Activated effector memory CD4-positive, alpha-beta T cell treated with Interleukin-2 at 50 U/mL for 16 hours (primary cell): ENCODE measurements at places on chromosomes 3 and 15.
A peak's percentile ranks its signal among the peaks of the same experiment; 100 is the strongest.

DNA sequence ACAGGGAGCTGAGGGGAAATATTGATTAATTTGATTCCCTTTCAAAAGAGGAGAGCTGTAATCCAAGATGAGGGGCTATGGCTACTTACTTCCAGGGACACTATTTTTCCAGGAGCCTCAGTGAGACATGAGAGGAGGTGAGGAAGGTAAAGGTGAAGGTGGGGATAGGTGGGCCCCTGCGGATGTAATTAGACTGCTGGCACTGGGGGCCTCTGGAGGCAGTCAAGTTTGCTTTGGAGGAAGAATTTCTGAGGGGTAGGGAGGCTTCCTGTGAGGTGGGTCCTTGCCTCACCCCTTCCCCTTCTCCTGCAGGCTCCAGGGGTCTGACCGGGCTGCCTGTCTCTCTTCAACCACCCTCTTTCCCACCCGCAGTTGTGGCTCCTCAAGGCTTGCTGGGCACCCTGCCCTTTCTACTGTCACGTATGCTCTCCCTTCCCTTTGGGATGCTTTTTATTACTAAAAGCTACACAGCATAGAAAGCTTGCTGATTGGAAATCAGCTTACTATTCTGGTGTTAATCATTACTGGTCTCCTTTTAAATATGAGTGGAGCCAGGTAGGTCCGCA lies 22.5 kb downstream of the GASK1A start:
- DNase-seq = no peak

DNA sequence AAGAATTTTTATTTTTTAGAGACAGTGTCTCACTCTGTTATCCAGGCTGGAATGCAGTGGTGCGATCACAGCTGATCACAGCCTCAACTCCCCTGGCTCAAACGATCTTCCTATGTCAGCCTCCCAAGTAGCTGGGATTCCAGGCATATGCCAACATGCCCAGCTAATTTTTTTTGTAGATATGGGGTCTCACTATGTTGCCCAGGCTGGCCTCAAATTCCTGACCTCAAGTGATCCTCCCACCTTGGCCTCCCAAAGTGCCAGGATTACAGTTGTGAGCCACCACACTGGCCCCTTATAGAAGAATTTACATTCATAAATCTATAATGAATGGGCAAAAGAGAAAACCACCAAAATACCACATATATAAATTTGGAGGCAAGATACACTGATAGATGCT lies 15.2 kb downstream of the SENP7 start:
- no peak for DNase-seq

GRCh38 chr15:57920911-57921310 lies 144.6 kb downstream of the ALDH1A2 start:
- DNase-seq = no peak

DNA sequence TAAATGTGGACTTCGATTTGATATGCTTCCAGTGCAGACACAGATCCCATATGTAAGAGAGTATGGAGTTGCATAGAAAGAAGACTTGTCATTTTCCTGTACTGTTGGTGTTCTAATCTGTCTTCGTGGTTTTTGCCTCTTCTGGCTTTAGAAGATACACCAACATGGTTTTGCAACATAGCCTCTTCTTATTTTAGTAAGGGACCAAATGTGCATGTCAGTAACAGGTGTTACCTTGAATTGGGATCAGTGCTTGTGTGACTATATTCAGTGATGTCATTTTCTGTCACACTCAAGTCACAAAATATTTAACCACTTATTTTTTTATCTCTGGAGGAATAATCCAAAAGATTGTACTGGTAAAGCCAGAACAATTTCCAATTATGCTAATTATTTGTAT lies 140.4 kb downstream of the SNRPN start:
- no peak for DNase-seq

DNA sequence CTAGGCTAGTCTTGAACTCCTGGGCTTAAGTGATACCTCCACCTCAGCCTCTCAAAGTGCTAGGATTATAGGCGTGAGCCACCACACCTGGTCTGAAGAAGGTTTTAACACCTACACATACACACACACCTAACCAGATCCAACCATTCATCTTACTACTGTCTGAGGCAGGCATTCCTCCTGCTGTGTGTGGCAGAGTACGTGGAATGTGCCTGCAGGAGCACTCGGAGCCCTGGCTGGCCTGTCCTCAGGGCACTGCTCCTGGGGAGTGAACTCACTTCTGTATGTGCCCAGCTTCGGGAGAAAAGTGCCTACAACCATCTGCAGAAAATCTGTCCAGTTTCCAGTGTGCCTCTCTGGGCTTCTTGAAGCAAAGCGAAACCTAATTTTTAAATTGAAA lies 58.2 kb upstream of the LIMD1 start:
- DNase-seq = no peak

- no peak for DNase-seq
These were observed 33.9 kb downstream of the RARB start for GRCh38 chr3:25461946-25462345.

DNA sequence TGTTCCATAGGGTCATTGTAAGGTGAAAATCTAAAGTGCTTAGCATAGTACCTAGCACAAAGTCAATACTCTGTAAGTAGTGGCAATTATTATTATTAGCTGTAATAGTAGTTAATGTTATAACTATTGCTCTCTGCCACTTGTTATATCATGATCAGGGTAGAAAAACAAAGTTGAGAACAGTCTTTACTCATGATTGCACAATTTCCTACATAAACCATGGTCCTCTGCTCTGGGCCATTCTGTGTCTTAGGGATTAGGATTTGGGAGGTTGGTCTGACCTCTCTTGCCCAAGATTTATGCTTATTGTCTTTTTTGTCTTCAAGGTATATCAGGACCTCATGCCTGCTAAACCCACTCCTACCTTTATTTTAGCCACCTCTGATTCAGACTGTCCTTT lies 4.3 kb upstream of the LRRC58 start:
- no peak for DNase-seq

GRCh38 chr3:52696830-52697631 lies 8.6 kb downstream of the GLT8D1 start:
- DNase-seq = no peak

- no peak for DNase-seq
These were observed 128.0 kb downstream of the DNAJB8 start for GRCh38 chr3:128338536-128339330.

GRCh38 chr15:88674661-88675060 lies 35.8 kb downstream of the ISG20 start:
- DNase-seq = no peak

GRCh38 chr3:45915518-45916231 lies 27.6 kb upstream of the CXCR6 start:
- peak; percentile 71 for DNase-seq

- no peak for DNase-seq
These were observed 225.9 kb downstream of the ITPR1 start for GRCh38 chr3:4719046-4719501.

- no peak for DNase-seq
These were observed 17.3 kb downstream of the PLS1 start for GRCh38 chr3:142613491-142613890.
